ENCODE measurements at places on chromosomes 2 and 18.

DNA sequence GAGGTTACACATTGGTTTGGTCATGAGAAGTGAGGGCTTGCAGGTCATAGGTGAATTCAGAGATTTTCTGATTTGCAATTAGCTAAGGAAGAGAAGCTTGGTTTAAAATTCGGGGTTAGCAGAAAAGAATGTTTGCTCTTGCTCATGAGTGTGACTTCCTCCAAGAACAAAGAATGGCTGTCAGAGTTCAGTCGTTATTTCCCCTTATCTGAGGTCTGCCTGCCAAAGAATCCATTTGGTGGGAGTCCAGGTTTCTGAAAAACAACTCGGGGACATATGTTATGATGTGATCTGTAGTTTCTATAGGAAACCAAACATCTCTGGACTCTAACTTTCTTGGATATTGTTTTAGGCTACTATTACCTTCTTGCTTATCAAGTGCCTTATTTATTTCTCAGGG, 3.2 kb upstream of the UGT1A6 start:
- DNase-seq: no peak

GRCh38 chr2:59005836-59006615, 764.9 kb upstream of the FANCL start:
- no peak for DNase-seq

- no peak for DNase-seq
These were observed 75.3 kb upstream of the MGAT4A start for GRCh38 chr2:98806236-98806697.

DNA sequence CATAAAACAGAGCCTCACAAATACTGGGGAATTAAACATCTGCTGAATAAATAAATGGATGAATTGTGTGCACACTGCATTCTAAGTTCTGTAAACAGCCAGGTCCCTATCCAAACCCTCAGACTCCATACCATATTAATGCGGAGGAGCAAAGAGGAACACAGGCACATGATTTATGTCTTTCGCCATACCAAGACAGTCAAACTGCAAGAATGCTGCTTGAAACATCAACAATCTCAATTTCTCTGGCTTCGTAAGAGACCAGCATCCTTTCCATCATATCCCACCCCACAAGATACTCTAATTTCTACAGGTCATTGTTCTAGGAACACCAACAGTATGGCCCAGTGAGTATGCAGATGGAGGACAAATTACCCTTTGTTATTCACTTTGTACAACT, 15.0 kb downstream of the KANSL3 start:
- no peak for DNase-seq

DNA sequence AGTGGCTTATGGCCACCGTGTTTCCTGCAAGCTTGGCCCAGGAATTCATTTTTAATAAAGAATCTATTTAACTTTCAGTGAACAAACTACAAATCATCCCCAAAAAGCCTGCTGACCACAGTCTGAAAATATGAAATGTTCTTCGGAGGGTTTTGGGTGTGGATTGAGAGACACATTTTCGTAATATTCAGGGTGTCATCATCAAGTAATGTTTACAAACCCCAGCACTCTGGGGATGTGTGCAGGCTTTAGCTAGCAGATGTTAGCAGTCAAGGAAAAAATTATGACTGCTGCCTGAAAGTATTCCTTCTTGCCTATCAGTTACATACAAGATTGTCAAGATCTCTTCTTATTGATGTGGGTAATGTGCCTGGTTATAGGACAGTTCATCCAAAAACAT, 143.9 kb upstream of the FN1 start:
- DNase-seq: no peak

- no peak for DNase-seq
These were observed 238.8 kb downstream of the MBD5 start for GRCh38 chr2:148259674-148260073.

DNA sequence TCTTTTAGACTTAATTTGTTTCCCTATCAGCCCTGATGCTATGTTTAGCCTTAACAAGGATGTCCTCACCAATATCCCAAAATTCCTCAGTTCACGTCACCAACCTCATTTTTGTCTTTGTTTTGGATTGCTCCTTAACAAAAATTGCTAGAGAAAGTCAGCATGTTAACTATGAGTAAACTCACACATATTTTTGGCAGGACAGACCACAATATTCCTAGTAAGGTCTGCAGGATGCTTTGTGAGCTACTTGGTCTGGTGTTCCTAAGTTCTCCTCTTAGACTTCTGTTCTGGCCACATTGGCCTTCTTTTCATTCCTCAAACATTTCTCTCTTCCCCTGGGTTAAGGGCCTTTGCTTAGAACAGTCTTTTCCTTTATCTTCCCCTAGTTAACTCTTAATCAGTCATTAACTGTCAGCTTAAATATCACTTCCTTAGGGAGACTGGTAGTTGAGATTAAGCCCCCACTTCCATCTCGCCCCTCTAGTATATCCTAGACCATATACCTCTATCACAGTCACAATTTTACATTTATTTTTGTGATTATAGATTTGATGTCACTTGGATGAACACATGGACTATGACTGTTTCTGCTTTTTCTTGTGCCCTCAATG, 116.2 kb downstream of the ADCYAP1 start:
- DNase-seq: no peak

DNA sequence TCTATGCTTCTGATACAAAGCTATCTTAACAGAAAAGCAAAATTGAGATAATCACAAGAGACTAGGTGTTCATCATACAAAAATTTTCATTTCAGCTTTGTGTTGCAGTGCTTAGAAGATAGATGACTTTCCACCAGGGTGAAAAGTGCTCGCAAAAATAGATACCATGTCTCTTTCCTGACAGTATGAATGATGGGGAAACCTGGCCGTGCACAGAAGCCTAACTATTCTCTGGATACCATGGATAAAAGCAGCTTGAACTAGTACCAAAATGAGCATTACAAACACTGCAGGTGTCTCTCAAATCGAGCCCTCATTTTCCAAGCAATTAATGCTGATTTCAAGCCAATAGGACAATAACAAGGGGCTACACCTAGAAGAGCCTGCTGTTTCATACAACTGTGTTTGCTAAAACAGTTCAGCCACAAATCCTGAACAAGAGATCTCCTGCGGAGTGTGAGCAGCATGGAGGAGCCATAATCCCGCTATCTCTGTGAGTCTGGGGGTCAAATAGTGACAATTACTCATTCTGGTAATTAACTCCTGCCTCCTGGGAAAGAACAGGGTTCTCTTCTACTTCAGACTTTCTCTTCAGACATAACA, 507.6 kb downstream of the PID1 start:
- DNase-seq: no peak

DNA sequence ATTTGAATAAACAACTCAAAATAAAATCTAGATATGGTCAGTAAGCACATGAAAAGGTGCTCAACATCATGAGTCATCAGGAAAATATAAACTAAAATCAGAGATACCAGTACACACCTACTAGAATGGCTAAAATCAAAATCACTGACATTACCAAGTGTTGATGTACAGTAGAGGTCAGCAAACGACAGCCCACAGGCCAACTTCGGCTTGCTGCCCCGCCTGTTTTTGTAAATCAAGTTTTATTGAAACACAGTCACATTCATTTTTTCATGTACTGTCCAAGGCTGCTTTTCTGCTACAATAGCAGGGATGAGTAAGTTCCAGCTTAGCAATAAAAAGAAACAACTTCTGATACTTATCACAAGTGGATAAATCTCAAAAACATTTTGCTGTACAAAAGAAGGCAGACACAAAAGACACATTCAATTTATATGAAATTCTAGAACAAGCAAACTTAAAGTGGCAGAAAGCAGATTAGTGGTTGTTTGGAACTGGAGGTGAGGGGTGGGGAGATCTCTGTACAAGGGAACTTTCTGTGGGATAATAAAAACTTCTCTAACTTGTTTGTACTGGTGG, 32.1 kb downstream of the TRAK2 start:
- DNase-seq: no peak

DNA sequence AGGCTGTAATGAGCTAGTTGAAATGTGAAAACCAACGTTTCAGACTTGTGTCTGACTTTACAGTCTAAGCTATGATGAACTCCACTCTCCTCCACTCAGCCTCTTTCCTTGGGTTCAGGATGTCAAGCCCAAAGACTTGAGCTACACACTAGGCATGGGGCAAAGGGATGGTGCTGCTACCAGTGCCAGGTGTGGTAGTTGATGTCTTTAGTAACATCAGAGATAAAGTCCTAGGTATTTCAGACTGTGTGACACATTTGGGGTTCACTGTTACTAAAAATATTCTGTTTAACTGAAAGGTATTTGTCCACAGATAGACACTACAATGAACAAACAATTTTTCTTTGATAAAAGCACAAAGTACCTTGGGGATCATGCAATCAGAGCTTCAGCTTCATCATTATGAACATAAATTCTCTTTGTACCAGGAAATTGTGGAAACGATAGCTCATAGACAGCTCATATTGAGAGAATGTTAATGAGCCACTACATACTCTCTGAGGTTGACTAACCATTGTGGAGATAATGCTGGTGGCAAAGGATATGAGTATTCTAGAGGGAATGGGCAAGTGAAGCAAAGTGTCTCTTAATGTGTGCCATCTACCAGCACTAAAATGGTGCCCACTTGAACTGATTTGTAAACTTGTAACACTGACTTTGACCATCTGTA, 253.7 kb upstream of the THUMPD2 start:
- DNase-seq: no peak

DNA sequence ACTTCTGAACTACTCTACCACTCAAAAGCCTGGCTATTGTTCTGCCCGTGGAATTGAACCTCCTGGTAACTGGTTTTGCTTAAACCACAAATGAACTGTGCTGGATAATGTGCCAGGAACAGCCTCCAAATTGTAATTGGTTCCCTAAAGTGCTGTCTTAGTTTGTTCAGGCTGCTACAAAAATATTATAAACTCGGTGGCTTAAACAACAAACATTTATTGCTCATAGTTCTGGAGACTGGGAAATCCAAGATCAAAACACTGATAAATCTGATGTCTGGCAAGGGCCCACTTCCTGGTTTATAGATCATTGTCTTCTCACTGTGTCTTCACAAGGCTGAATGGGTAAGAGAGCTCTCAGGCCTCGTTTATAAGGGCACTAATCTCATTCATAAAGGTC, 149.2 kb upstream of the NCKAP5 start:
- no peak for DNase-seq

GRCh38 chr2:27723372-27724144, 48.0 kb upstream of the MRPL33 start:
- no peak for DNase-seq

- DNase-seq: no peak
These were observed 33.1 kb downstream of the MEX3C start for GRCh38 chr18:51164342-51164741.

GRCh38 chr2:236943841-236944513, 141.7 kb upstream of the COPS8 start:
- no peak for DNase-seq

- no peak for DNase-seq
These were observed 25.1 kb upstream of the MRO start for GRCh38 chr18:50844960-50845359.
